Mesenchymal stem cell (in vitro differentiated cells and primary cell): ENCODE measurements at places on chromosomes 11 and 22.
A peak's percentile ranks its signal among the peaks of the same experiment; 100 is the strongest.

GRCh38 chr11:72036687-72037086 is 38.0 kb downstream of the IL18BP start:
- DNase-seq = no peak

GRCh38 chr11:13313005-13313819 is 35.6 kb downstream of the BMAL1 start:
- DNase-seq = no peak

DNA sequence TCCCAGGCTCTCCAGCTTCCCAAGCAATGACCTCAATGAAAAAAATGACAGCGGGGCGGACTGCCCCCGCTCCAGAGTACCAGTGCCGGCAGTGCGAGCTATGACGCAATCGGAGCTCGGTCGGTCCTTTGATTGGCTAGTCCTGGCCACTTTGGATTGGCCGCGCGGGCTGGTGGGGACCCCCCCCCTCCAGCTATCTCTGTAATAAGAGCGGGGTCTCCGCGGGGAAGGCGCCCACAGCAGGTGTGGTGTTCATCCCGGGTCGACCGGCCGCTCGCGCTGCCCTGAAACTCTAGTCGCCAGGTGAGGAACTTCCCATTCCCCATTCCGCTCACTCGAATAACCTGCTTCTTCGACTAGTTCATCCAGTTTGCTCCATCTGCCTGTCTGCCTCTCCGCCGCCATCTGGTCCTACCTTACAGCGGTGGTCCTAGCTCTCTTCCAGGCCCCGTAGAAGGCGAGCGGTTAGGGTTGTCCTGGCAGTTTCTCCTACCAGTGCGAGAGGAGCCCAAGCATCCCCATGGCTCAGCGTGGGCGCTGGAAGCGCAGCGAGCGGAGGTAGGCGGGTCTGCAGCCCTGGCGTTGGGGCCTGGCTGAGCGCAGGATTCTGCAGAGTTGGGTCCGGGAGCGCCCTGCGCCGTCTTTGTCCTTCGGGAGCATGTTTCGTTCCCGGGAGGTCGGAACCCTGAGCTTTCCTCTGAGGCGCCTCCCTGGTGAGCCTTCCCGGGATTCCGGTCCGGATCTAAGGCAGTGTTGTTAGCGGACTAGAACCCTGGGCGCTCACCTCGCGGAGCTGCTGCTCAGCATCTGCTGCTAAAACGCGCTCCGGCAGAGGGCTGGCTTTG is at the start of gene CALCB:
CALCB (plus strand) TSS at position 233 of the 845 bp plus-strand sequence. CDS start 1,126 bp downstream, outside the sequence.
- DNase-seq = no peak

- no peak for DNase-seq
These were observed 999.6 kb downstream of the BRD1 start for GRCh38 chr22:48827904-48828555.

DNA sequence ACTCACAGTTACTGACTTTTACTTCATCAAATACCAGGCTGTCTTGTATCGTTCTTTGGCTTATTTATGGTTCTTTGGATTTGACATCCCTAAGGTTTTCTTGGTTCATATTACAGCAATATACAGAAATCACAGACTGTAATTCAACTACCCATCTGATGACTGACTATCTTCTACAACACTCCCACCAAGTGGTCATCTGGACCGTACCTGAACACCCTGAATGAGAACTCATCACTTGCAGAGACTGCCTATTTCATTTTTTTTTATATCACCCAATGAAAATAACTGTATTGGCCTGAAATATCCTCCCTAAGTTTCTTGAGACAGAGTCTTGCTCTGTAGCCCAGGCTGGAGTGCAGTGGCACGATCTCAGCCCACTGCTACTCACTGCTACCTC is 9.5 kb upstream of the UPB1 start:
- no peak for DNase-seq

- no peak for DNase-seq
These were observed 23.8 kb downstream of the TAF1D start for GRCh38 chr11:93717501-93717900.

DNA sequence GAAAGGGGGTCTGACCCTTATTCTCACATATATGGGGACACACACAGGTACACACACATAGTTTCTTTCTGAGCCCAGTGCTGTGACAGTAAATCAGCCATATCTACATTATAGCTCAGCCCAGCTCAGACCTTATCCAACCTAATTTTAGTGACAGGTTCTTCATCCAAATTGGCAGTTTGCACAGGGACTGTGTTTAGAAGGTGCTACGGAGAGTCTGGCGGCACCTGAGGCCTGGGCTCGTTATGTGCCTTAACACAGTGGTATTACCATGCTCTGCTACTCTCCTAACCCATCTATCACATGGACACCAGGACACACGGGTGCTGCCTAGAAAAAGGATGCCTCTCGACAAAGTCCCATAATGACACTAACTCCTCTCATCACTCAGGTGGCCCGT is 109.3 kb downstream of the GALNT18 start:
- DNase-seq = no peak

GRCh38 chr11:64996710-64997380 is at the start of gene BATF2:
Gene BATF2 (minus strand): TSS chr11:64996971. CDS start chr11:64996914, 57 bp downstream.
- peak; percentile 91 for DNase-seq
